ENCODE measurements at places on chromosomes 16 and 17.
A peak's percentile ranks its signal among the peaks of the same experiment; 100 is the strongest.

DNA sequence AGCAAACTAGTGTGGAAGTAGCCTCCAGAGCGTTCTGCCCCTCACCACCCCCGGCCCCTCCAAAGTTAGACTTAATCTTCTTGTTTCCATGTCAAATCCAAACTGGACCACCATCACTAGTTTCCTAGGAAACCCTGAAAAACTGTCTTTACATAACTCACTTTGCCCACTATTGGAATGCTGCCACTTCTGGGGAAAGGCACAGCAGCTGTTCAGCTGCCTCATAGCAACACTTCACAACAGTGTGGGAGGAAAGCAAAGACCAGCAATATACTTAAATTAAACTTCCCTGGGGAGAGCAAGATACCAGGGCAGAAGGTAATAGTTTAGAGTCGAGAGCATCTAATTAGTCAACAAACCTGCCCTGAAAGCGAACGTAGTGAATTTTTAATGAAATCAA is 452.2 kb downstream of the KCNJ2 start:
- no peak for DNase-seq

DNA sequence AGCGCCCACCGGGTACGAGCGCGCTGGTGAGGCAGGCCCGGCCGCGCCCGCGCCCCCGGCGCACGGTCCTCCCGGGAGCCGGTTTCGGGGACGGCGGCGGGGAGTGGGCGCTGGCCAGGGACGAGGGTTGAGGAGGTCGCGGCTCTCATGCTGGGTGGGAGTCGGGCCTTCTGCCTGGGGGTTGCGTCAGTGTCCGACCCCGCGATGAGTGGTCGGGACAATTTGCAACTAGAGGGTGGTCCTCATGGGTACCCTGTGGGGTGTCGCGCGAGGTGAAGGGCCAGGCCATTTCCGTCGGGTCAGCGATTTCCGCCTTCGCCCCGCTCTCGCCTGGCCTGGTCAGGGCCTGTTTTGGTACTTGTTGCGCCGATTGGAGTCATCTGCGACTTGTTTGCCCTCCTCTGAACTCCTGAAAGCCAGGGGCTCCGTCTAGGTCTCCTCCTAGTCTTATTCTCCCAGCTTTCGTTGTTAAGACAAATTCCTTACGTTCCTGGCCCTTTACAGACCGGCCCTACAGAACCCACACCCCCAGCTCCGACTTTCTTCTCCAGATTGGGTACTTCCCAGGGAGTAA is 14.9 kb downstream of the NAA60 start:
- DNase-seq: peak; percentile 6

GRCh38 chr17:28033972-28034714 is 8.3 kb upstream of the NLK start:
- no peak for DNase-seq

GRCh38 chr16:85269165-85269564 is 156.9 kb upstream of the CIBAR2 start:
- DNase-seq: no peak

GRCh38 chr16:61890386-61890785 is 145.9 kb downstream of the CDH8 start:
- DNase-seq: no peak

Measured in stimulated activated CD4-positive, alpha-beta T cell treated with anti-CD3 and anti-CD28 coated beads, Interleukin-1b, Interleukin-23, amount 100 ng/mL, for 48 hours (primary cell).